ENCODE measurements at places on chromosomes 1 and 21. TPM values are rescaled to one million over a fixed set of nuclear protein-coding genes. Genes with fewer than 3 reads are reported as not detected.

Gene VAV3
- total RNA-seq = 4.5 TPM

Gene POU3F1
- total RNA-seq = 9.4 TPM

Gene RHCE
- total RNA-seq = under 0.01 TPM

Gene USP21
- 8.2 TPM for total RNA-seq

Gene C1orf87
- not detected for total RNA-seq

Gene OR2T29
- total RNA-seq = not detected
